Hematopoietic multipotent progenitor cell treated with erythropoietin and hydrocortisone succinate and interleukin-3 and kit ligand, for 8 days (in vitro differentiated cells): ENCODE measurements at places on chromosomes 16 and 17.
A peak's percentile ranks its signal among the peaks of the same experiment; 100 is the strongest.

DNA sequence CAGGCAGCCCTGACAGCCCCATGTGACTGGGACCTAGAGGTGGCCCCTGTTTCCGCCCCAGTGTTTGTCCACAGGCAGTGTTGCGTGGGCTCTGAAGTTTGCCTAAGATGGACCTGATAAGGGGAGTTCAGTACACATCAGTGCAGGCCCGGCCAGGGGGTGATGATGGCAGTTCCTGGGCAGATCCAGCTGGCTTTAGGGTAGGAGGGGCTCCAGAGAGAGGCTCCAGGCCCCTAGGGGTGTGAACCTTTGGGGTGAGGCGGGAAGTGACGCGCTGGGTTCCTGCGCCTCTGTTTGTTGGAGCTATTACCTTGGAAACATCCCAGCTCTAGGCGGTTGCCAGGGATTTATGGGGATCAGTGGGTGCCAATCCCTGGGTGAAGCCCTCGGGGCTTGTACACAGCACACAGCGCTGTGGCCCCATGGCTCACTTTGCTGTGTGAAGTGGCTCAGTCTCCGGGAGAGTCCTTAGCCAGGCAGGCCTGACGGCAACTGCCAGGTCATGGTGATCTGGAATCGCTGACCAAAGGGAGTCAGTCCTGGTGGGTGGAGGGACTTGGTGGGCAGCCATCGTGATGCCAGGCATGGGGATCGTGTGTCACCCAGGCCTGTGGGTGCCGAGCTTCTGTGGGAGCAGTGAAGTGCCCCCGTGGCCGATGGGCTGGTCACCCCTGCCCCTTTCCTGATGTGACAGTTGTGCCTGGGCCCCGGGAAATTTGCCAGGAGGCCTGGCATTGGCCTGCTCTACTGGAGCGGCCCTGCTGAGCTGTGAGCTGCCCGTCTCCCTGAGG lies 146.1 kb downstream of the SEC14L1 start:
- DNase-seq = no peak

DNA sequence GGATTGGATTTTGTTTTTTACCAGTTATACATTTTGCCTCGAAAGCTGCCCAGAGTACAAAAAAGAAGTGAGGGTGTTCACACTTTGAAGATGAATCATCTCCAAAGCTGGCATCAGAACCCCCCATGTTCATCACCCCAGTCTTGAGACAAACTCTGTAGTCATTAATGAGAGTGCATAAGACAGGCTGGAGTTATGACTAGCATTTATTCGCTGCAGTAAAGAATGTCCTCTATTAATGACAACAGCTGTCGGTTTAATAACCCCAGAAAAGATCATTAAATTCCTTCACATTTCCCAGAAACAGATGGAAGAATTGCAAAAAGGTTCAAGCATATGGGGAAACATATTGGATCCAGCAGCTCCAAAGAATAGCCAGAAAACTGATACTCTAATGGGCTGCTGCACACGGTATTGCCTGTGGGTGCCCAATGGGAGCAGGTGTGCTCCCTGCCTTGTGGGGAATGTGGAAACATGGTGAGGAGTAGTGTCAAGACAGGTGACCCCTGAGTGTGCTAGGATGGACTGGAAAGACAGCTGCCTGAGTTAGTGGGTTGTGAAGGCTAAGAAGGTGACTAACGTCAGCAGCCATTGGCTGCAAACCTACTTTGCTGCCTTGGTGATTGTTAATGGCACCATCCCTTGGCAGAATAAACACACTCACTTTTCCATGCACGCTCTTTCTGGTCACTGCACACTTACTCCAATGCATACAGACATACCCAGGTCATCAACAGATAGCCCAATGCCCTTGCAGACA lies 81.9 kb downstream of the AIPL1 start:
- DNase-seq = no peak

GRCh38 chr16:89482817-89483205 lies 7.5 kb downstream of the ANKRD11 start:
- DNase-seq = no peak

DNA sequence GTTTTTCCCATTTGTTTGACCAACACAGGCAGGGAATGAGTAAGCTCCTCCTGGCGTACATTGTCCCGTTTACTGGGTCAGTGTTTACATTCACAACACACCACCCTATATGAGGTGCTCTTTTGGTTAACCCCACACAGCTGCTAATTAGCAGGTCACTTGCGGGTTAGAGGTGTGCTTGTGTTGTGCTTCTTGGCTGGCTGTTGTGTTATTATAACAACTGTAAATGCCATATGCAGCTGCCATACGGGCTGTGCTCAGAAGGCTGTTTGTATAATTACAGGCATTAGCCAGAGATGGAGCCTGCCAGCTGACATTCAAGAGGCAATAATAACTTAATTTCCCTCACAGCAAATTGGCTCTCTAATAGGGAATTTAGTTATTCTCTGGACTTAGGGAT lies 205.1 kb upstream of the ELAC2 start:
- DNase-seq = no peak

DNA sequence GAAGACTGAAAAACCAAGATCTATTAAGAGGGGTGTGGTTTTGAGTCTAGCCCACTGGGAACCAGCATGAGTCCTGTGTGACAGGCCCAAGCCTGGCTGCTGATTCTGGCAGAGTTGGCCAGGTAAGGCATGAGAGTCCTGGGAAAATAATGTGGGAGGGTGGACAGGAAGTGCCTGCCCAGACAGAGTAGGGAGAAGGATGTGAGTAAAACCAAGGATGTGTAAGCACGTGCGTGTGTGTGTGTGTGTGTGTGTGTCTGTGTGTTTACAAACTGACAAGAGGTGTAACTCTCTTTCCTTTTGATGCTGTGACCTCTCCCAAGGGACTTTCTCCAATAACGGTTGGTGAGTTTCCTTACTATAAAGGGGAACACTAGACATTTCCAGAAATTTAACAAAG lies 15.6 kb upstream of the TEX2 start:
- no peak for DNase-seq

GRCh38 chr17:2547176-2547575 lies 35.5 kb upstream of the METTL16 start:
- no peak for DNase-seq

GRCh38 chr16:1525871-1526607 lies 7.4 kb upstream of the TMEM204 start:
- DNase-seq = no peak

DNA sequence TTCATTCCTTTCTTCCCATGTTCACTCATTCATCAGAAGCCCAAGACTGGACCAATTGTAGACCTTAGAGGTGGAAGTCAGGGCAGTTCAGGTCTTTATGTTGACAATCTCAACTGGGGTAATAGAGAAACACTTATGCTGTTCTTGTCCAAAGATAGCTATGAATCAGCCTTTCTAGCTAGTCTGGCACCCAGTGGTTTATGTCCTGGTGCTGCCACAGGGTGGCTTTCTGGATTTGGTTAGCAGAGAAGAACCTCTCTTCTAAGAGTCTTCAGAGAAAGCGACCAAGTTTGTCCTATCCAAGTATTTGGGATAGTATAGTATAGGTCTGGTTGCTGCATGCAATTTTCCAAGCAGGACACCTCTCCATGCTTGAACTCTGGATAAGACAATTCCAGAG lies 83.3 kb downstream of the NOG start:
- peak; percentile 6 for DNase-seq

- peak; percentile 36 for DNase-seq
Measured at GRCh38 chr16:71311553-71312158, 22.5 kb upstream of the CMTR2 start.

GRCh38 chr16:19119564-19119963 lies 5.8 kb downstream of the ITPRIPL2 start:
- DNase-seq = peak; percentile 53

DNA sequence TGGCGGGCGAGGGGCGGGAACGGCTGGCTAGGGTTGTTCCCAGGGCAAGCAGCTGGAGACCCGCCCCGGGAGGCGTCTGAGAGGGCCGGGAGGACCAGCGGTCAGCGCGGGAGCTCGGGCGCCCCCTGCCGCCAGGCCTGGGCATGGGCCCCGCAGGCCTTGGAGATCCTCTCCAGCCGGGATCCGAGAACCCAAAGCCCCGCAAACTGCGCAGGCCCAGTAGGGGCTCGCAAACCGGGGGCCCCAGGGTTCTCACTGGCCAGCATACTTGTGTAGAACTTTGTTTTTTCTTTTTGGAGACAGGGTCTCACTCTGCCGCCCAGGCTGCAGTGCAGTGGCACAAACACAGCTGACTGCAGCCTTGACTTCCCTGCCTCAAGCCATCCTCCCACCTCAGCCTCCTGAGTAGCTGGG lies 20.8 kb upstream of the ZNF423 start:
- peak; percentile 9 for DNase-seq

GRCh38 chr17:13200671-13201070 lies 182.8 kb upstream of the ELAC2 start:
- DNase-seq = no peak

GRCh38 chr17:1490643-1491442 lies 1.6 kb downstream of the MYO1C start:
- DNase-seq = peak; percentile 72

DNA sequence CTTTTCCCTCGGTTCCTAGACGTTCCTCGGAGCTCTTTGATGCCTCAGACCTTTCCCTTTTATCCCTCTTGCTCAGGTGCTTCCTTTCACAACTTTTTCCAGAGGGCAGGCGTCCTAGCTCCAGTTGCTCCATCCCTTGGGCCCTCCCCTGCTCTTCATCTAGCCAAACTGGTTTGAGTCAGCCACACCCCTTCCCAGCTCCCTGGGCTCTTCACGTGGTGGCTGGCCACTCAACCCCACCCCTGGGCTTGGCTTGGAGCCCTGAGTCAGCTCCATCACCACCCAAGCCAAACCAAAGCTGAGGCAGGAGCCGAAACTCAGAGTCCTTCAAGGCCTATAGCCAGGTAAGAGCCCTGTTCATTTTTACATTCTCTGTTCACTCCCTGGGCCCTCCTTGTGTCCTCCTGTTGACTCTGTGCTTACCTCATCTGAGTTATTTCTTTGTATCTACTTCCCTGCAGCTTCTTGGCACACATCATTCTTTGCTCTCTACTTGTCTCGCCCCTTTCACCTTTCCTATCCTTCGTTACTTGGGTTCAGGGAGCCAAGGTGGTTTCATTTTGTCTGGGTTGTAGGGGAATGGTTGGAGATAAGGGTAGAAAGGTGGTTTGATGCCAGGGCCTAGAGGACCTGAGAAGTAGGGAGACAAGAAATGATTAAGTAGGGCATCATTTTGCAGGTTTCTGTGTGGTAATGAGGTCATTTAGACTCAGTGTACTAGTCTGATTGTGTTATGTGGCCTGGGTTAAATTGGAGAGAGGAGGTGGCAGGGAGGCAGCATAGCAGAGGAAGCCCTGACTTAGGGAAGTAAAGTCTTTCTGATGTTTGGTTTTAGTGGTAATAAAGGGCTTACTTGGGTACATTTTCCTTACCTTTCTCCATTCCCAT lies 7.6 kb upstream of the PHKG2 start:
- DNase-seq = peak; percentile 86
